ENCODE measurements at places on chromosomes 5 and 9.

DNA sequence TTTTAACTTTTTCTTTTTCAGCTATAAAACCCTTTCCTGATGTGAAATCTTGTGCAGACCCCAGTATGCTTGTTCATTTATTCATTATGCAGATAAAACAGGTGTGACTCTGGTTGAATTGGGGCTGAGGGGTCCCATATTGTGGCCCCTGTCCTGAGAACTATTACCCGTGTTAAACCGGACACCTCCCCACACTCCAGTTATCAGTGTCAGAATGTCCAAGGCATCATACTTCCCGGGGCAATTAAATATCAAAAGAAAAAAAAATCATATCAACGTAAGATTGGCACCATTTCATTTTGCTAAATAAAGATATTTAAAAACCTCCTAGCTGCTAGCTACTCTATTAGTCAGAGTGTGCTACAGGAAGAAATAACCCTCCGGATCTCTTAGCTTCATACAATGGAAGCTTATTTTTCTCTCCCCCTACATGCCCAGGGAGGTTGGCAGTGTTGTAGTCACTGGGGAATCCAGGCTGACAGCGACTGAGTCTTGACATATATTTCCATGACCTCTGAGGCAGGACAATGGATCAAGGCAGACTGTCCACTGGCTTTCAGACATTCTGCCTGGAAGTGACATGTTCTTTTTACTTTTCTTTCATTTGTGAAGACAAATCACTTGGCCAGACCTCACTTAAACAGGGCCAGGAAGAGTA, 170.0 kb downstream of the SEC61B start:
- DNase-seq, result no peak

GRCh38 chr5:3218916-3219650, 376.5 kb upstream of the IRX1 start:
- no peak for DNase-seq

DNA sequence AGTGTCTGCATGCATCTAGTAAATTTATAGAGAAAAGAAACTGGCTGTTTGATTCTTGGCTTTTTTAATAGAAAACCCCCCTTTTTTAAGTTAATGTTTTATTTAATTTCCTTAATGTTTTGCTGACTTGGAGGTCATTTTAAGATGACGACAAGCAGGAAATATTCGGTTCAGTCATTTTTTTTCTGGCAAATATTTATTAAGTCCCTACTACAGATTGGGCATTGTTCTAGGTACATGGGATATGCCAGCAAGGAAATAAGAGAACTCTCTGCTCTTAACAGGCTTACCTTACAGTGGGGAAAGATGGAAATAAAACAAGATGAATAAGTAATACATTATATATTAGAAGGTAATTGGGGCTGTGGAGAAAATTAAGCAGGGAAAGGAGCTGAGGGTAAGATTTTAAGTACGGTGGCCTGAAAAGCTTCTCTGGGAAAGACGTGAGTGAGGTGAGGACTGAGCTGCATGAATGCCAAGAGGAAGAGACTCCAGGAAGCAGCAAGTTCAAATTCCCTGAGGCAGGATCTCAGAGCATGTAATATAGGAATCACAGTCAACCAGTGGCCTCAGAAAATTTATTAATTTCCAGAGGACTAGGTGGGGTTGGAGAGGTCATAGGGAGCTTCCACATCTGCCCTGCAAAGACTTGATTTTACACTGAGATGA, 316.0 kb upstream of the DAP start:
- no peak for DNase-seq

GRCh38 chr5:150946351-150946905, 41.6 kb upstream of the ZNF300 start:
- DNase-seq, result no peak

GRCh38 chr5:55172051-55172899, 702 bp downstream of the CDC20B start:
- DNase-seq, result peak; percentile 83

GRCh38 chr9:104992659-104993058, 64.7 kb upstream of the ABCA1 start:
- peak; percentile 29 for DNase-seq

DNA sequence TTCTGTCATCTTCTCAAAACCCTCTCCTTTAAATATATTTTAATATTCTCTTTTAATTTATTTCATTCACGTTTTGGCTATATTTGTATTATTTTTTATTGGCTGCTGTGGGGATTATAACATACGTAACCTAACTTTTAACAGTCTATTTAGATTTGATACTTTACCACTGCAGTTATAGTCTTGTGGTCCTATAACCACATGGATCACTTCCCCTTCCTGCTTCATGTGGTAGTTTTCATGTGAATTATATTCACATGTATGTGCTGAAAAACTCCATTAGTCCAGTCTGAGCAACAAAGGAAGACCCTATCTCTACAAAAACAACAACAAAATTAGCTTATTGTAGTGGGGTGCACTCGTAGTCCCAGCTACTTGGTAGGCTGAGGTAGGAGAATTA, 34.3 kb downstream of the CENPP start:
- no peak for DNase-seq

DNA sequence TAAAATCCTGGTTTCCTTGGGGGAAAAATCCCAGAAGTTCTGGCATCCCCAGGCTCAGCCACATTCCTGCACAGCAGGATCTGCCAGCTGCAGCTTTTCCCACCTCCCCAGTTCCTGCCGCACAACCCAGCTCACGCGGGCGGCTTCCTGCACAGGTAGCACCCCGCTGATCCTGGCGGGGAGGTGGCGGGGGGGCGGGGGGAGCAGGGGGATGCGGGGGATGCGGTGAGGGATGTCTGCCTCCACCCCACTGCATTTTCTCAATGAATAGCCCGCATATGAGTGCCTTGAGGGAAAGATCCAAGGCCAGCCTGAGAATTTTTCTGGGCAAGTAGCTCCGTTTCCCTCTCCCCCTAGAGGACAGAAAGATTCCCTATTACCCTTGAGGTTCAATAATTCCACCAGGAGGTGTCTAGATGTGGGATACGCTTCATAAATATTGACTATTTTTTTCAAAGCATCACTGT, 21.1 kb downstream of the GFPT2 start:
- DNase-seq, result no peak

DNA sequence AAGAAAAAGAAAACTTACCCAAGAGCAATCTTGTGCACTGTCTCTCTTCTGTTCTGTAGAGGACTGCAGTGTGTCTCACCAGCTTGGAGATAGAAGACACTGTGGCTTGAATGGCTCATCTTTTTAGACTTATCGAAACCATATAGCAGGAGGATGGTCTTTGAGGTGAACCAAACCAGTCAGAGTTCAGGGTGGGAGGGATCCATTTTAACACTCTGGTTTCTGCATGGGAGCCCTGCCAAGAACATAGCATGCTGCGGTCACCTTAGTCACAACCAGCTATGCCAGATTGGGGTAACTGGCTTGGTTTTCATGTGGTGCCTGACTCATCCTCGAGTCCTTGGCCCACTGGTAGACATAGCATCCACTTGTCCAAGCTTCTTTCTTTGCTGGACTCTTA, 135.1 kb downstream of the PAPPA start:
- no peak for DNase-seq

- DNase-seq, result no peak
Observed at GRCh38 chr9:80937645-80938044, 751.7 kb downstream of the TLE1 start.

- DNase-seq, result no peak
Observed at GRCh38 chr9:134297083-134297410, 29.2 kb upstream of the RXRA start.

DNA sequence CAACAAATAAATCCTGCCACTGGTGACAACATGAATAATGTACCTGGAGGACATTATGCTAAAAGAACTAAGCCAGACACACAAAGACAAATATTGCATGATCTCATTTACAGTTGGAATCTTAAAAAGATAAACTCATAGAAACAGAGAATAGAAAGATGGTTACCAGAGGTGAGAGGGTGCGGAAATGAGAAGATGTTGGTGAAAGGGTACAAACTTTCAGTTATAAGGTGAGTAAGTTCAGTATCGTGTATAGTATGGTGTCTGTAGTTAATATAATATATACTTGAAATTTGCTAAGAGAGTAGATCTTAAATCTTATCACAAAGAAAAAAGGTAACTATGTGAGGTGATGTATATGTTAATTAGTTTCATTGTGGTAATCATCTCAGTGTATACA, 63.3 kb downstream of the PRRC1 start:
- DNase-seq, result no peak

DNA sequence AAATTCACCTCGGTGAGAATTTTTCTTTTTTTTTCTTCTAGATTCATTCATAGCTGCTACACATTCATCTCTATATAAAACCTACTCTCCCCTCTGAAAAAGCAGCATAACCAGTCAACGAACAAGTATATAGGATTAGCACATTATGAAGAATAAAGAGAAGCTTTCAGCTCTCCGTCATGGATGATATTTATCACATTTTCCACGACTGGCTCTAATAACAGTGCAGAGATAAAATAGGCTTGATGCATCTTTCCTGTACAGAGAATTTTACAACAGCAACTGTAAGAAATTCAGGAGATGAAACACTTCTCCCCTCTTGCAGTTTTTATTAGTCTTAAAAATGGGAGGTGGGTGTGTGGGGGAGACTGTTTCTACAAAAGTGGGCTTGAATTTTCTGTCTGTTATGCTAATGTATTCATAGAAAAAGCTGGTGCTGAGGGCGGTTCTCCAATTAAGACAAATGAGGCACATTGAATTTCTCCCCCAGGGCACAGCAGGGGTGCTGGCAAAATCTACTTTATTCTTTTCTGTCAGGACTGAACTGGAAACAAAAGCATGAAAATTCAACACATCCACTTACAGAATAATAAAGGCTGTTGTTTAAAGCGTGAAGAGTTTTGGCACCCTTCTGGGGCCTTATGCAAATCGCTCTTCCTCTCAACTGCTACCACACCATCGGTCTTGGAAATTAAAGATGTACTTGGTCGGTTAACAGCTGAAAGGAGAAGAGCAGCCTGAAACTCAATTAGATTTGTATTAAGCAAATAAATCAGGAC, 233.9 kb upstream of the ZNF608 start:
- DNase-seq, result no peak

DNA sequence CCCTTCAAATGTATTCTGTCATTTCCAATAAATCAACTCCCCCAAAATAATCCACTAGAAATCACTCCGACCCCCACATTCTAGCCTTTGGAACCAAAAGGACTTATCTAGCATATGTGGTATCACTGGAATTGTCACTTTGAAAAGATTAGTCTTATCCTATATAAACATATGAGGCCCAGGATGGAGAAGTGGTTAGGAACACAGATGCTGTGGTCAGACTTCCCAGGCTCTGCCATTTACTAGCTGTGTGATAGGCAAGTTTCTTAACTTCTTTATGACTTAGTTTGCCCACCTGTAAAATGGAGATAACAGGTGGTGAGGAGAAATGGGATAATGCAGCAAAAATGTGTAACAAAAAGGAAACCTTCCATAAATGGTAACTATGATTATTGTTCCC, 62.0 kb upstream of the GLRX start:
- DNase-seq, result no peak

DNA sequence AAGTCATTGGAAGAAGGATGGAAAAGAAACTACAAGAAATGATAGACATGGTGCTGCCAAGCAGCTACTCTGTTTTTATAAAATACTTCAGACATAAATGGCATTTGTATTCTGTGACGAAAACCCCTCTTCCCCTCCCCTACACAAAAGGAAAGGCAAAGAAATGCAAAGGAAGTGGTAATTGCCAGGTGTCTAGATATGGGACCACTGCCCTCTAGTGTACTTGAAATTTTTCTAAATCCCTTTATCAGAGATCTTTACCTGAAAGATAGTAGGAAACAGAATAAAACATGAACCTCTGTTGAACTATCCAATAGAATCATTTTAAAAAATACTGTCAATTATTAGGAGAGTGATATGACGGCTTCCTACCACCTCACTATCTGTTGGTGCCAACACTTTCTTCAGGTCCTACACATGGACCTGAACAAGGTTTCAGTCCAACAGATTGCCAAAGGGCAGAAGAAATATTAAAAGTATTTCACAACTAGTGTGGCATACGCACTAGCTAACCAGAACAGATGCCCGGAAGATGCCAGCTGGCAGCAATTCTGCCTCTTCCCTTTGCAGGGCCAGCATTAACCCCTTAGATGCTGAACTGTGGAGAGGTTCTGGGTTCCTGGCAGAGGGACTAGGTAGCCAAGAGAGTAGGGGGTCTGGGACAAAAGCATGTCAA, 104.1 kb downstream of the TSSK1B start:
- peak; percentile 32 for DNase-seq
